Amniotic epithelial cell (primary cell): ENCODE measurements at places on chromosomes 12 and 14.

- peak; percentile 8 for DNase-seq
Observed at GRCh38 chr14:76844223-76844622, 18.0 kb downstream of the LRRC74A start.

GRCh38 chr12:25500651-25501050 lies 52.4 kb downstream of the LMNTD1 start:
- peak; percentile 36 for DNase-seq

GRCh38 chr14:69539631-69540410 lies 34.9 kb downstream of the CCDC177 start:
- peak; percentile 87 for DNase-seq

- peak; percentile 2 for DNase-seq
Observed at GRCh38 chr14:66752109-66752508, 244.2 kb downstream of the GPHN start.

- no peak for DNase-seq
Observed at GRCh38 chr14:100190126-100190525, 30.7 kb upstream of the DEGS2 start.

GRCh38 chr12:110934093-110934852 lies 13.9 kb upstream of the MYL2 start:
- peak; percentile 12 for DNase-seq

DNA sequence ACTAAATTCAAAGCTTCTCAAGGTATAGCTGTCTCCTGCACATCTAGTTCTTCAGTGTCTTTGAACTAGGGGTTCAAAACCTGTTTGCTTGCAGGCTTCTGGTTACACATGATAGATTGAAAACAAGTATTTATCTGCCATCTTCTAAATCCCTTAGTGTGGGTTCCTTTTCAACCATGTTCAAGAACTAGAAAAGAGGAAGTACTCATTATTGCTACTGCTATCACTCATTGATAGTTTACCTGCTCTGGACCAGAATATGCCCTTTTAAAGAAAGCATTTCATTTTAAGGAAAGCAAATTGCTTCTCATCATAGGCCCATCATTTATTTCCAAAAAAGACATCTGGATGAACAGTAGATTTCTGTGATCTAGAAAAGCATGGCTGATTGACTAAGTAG lies 37.1 kb upstream of the VSX2 start:
- no peak for DNase-seq

GRCh38 chr12:110718222-110718908 lies 24.3 kb downstream of the PPP1CC start:
- DNase-seq, result no peak

DNA sequence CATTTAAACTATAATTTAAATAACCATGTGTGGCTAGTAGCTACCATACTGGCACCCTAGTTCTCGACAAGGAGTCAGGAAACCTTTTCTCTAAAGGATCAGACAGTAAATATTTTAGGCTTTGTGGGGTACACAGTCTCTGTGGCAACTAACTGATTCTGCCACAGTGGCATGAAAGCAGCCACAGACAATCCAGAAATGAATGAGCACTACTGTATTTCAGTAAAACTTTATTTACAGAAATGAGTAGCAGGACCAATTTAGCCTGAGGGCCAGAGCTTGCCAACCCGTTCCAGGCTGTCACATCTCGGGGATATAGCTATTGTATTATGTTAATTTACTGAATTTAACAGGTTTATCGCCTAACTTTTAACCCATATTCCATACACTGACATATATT lies 278.7 kb downstream of the ITPR2 start:
- no peak for DNase-seq

DNA sequence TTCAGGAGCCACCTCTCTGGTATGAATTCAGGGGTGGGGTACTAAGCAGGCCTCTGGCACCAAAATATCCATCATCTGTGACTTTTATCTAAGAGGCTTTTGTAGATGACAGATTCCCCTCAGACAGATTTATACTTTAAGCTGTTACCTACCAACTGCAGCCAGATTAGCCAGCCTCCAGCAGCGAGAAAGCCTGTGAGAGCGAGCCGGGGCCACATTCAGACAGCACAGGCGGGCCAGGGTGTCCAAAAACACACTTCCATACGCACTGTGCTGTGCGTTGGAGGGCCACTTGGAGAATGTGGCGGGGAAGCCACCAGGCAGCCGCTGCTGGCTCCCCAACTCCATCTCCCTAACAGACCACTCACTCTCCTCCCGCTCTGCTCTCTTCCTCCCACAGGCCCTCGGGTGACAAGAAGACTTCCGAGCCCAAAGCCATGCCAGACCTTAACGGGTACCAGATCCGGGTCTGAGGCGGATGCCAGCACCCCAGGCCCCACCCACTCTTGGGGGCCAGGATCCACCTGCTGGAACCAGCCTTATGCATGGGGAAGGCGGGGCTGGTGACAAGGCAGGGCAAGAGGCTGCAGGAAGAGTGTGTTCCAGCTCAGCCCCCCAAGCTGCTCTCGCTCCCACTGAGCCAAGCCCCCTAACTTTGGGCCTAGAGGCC lies 17.4 kb downstream of the VASH1 start:
- no peak for DNase-seq

DNA sequence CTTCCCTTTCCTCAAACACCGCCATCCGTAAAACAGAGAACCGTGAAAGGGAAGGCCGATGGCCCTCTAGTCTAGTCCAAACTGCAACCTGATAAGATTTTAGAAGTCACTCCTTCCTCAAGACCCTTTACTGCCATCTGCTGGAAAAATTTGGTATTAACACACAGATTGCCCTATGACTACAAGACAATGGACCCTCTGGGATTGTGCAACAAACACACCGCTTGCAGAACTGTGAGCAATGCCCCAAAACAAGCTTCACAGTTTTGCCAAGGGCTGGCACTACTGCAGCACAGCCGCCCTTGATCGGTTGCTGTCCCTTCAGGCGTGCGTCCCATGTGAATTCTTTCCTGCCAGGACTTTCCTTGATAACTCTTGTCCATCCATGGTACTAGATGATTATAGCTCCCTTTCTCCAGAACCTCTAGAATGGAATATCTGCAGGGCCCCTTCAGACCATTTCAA lies 23.1 kb downstream of the LLPH start:
- DNase-seq, result peak; percentile 93

GRCh38 chr12:108823804-108824203 lies 33.6 kb downstream of the SSH1 start:
- DNase-seq, result no peak

DNA sequence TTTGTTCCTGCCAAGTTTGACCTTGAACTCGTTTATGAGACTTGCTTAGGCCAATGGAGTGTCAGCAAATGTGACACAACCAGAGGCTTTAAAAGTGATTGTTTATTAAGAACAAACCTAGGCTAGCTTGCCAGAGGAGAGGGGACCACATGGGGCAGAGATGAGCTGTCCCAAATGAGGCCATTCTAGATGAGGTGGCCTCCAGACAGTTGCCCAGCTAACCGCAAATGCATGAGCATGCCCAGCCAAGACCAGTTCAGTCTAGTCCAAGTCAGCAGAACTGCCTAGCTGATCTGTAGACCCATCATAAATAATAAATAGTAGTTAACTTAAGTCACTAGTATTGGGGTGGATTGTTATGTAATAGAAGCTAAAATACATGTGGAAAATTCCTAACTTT lies 172.8 kb upstream of the DYRK2 start:
- no peak for DNase-seq

- no peak for DNase-seq
Observed at GRCh38 chr12:115070313-115070712, 386.3 kb upstream of the TBX3 start.

- DNase-seq, result peak; percentile 69
Observed at GRCh38 chr12:1634590-1635191, 5.7 kb downstream of the WNT5B start.

DNA sequence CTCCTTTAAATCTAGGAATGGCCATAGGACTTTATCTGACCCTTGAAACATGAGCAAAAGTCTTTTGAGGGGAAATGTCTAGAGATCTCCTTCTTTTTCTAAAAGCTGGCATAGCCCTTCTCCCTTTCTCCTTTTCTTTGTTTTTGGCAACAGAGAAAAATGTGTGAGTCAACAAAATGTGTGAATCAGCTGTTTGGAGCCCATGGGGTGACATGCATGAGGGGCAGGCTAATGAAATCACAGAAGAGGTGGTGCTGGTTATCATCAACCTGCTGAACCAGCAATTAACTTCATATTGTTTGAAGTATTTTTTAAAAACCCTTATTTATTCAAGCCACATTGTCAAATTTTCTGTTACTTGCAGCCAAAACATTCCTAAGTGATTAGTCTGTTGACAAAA lies 132.3 kb downstream of the CCDC59 start:
- no peak for DNase-seq

- DNase-seq, result no peak
Observed at GRCh38 chr12:89968151-89968700, 259.6 kb upstream of the ATP2B1 start.

- DNase-seq, result no peak
Observed at GRCh38 chr12:20946732-20947131, 136.2 kb downstream of the SLCO1B3 start.

DNA sequence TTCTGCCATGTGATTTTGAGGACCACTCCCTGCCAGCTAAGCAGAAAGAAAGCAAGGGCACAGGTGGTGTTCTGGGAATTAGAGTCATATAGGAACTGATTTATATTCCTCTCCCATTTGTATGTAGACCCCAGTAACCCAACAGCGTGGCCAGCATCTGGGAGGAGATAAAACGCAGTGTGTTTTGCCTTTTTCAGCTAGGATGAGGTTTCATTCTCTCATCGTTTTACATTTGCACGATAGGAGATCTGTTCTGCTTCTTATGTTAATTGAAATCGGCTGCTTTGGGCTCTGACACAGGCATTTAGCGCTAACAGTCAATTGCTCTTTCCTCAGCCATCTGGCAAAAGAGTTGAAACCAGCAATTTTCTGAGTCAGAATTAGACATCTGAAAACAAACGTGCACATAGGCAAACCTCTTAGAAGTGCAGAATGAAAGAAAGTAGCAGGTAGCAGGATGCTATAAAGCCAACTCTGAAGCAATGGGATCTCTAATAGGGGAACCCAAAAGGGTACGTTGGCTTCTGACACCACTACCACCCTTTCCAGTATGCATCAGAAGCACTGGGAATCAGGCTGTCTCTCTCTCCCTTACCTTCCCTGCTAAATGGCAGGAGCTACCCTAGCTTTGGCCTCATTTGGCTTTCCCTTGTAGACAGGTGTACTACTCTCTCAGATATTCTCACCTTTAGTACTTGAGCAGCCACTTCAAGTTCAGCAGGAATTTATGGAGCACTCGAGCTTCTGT lies 219.1 kb downstream of the PHLDA1 start:
- DNase-seq, result no peak

DNA sequence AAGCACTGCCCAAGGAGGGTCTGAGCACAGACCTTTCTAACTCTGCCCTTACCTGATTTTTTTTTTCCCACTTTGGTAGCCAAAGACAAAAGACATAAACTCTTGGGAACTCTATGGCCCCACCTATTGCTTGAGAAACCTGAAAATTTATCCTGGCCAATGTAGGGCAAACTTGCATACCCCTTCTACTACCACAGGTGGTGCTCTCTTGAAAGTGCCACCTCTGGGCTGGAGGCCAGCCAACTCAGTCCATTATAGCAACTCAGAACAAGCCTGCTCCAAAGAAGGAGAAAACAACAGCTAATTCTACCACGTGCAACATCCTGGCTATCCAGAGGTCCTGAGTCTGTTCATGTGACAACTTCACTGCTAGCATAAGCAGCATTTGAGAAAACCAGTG lies 55.7 kb upstream of the ABCD2 start:
- no peak for DNase-seq

GRCh38 chr12:27334721-27335082 lies 2.1 kb downstream of the BMAL2 start:
- no peak for DNase-seq

GRCh38 chr12:65858831-65859230 lies 34.5 kb downstream of the HMGA2 start:
- no peak for DNase-seq

DNA sequence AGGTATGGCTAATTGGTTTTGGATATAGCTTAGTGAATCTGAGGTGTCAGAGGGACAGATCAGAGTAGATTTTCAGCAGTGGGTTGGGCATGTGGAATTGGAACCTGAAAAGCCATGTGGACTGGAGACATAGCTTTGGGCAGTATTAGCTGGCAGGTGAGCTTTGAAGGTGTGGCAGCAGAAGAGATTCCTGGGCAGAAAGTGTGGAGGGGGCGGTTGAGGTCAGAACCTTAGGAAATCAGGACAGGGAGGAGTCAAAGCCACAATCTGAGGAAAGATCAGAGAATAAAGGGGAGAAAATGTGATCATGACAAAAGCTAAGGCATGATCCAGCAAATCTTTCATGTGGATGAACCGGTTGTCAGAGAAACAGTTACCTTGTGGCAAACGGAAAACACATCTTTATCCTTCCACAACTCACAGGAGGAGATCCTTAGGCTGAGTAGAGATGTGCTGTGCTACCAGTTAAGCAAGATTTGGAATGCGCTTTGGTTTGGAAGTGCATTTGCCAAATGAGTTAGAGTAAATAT lies 56.4 kb downstream of the PTGER2 start:
- DNase-seq, result no peak
